ENCODE measurements at places on chromosomes 11 and 22.

DNA sequence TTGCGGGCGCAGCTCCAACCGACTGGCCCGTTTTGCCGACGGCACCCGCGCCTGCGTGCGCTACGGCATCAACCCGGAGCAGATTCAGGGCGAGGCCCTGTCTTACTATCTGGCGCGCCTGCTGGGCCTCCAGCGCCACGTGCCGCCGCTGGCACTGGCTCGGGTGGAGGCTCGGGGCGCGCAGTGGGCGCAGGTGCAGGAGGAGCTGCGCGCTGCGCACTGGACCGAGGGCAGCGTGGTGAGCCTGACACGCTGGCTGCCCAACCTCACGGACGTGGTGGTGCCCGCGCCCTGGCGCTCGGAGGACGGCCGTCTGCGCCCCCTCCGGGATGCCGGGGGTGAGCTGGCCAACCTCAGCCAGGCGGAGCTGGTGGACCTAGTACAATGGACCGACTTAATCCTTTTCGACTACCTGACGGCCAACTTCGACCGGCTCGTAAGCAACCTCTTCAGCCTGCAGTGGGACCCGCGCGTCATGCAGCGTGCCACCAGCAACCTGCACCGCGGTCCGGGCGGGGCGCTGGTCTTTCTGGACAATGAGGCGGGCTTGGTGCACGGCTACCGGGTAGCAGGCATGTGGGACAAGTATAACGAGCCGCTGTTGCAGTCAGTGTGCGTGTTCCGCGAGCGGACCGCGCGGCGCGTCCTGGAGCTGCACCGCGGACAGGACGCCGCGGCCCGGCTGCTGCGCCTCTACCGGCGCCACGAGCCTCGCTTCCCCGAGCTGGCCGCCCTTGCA lies 1.0 kb downstream of the FJX1 start:
- DNase-seq = peak; percentile 51

DNA sequence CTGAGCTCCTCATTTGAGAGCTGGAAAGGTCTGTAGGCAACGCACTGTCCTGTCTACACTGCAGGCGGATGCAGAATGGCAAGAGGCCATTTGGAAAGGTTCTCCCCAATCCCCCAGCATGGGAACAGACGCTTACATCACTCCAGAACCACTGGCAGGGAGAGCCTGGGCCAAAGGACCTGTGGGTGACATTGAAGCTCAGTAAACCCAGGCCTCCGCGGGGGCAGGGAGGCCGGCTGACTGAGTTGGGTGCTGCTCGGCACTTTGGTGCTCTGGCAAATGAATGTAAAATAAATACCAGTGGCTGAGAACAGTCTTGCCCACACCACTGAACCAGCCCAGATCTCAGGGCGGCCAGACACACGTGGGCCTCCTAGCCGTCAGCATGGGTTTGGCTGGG lies 22.4 kb downstream of the TOM1 start:
- no peak for DNase-seq

GRCh38 chr11:17652556-17652955 lies 66.8 kb upstream of the MYOD1 start:
- DNase-seq = no peak

DNA sequence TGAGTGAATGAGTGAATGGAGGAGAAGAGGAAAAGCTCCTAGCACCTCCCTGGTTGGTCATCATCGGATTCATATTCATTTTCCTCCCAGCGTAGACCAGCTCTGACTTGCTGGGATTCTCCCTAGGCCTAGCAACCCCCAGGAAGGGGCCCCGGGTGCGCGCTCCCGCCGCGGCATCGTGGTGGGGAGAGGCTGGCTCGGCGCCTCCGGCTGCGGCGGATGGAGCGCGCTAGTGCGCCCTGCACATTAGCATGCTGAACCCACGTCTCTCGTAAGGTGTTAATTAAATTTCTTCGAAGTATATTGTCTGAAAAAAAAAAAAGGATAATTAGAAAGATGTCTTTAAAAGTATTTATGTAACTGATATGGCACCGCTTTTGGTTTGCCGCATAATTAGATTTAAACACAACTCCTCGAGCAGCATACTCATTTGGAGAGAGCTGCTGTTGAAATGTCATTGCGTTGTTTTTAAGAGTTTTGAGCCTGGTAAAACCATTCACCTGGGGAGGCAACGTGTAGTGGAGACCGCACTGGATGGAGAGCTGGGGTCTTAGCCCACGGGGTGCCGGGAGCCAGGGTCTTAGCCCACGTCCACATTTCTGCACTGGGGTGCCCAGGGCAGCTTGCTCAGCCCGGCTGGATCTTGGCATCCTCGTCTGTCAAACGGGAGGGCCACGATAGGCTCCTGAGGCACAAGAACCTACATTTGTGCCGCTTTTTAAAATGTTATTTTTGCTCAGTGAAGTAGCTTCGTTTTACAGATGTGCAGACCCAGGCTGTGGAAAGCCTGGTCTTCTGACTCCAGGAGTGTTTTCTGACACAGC lies 21.8 kb downstream of the MPPED1 start:
- DNase-seq = no peak

DNA sequence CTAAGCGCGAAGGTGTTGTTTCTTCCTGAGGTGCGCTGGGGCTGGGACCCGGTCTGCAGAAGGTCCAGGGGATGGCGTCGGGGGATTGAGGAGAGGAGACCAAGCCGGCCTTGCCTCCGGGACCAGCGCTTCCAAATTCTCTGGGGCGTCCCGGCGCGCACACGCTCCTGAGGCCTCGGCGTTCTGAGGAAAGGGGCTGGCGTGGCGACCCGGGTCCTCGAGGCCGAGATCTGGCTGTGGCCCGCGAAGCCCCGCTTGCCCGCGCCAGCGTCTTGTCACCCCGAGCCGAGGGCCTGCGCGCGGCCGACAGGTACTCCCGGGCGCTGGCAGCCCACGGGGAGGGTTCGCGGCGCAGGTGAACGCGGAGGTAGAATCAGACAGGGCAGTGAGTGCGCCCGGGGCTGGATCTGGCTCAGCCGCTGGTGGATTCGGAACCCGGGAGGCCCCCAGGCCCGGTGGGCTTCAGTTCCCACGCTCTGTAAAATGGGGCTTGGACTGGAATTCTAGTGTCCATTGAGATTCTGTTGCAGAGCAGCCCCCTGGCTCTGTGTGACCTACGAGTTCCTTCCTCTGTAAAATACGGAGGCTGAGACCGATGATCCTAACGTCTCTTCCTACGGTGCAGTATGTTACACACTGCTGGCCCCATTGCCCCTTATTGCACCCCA lies 14.7 kb downstream of the SSH3 start:
- DNase-seq = peak; percentile 52

DNA sequence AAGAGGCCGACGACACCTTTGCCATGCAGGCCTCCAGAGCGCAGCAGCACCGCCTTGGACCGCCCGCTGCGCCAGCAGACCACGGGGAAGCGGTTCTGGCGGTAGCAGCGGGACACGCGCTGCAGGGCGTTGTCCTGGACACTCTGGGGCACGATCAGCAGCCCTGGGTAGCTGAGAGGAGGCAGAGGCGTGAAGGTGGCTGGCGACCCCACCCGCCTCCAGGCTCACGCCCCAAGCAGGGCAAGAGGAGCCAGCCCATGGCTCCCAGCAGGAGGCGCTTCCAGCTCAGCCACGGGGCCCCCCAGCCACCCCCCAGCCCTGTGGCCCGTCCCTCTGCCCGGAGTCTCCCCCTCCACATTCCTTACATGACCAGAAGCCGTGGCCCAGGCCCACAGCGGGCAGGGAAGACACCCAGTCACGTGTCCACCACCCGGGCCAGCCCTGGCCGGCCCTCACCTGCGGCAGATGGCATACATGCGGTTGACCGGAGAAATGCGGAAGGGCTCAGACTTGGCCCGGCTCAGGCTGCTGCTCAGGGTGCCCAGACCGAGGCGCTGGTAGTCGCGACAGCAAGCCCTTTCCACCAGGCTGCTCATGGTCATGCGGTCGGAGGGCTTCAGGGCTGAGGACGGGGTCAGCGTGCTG lies 15.2 kb downstream of the SBF1 start:
- DNase-seq = no peak

DNA sequence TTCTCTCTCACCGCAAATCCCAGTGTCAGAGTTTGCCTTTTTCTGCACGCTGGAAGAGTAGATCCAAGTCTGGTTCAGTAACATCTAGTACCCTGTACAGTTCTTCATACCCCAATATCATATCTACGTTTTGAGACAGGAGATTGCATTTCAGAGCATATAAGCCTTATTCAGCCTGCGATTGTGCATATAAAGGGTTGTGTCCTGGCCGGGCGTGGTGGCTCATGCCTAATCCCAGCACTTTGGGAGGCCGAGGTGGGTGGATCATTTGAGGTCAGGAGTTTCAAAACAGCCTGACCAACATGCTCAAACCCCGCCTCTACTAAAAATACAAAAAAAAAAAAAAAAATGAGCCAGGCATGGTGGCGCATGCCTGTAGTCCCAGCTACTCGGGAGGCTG lies 104.9 kb downstream of the MTNR1B start:
- DNase-seq = no peak

DNA sequence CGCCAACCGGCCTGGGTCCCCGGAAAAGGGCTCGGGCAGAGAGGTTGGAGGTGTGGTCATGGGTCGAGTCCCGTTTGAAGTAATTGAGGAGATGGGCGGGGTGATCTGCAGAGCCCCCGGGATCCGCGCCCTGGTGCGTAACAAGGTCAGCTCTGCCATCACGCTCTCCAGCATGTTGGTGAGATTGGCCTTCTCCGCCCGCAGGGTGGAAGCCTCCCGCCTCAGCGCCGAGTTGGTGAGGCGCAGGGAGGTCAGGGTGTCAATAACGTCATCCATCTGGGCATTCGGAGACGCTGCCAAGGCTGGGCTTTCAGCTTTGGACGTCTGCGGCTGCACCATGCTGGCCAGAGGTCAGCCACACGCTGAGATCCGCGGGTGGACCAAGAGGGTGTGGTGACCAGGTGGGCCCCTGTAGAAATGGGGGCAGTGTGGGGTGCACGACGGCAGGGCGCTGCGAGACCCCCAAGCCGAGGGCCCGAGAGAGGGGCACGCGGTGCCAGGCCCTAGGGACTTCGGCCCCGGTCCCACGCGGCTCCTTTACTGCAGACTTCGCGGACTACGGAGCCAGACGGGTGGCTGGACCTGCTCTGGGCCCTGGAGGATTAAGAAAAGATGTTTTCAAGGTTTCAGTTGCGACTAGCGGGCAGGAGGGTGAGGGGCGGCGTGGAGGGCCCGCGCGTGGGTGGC lies 672 bp downstream of the RTL6 start:
- no peak for DNase-seq

- peak; percentile 24 for DNase-seq
Observed at GRCh38 chr11:102390667-102391465, 43.9 kb downstream of the BIRC2 start.
